ENCODE measurements at places on chromosomes 3 and 15.

GRCh38 chr3:14823393-14823792, 4.6 kb downstream of the FGD5 start:
- no peak for DNase-seq

DNA sequence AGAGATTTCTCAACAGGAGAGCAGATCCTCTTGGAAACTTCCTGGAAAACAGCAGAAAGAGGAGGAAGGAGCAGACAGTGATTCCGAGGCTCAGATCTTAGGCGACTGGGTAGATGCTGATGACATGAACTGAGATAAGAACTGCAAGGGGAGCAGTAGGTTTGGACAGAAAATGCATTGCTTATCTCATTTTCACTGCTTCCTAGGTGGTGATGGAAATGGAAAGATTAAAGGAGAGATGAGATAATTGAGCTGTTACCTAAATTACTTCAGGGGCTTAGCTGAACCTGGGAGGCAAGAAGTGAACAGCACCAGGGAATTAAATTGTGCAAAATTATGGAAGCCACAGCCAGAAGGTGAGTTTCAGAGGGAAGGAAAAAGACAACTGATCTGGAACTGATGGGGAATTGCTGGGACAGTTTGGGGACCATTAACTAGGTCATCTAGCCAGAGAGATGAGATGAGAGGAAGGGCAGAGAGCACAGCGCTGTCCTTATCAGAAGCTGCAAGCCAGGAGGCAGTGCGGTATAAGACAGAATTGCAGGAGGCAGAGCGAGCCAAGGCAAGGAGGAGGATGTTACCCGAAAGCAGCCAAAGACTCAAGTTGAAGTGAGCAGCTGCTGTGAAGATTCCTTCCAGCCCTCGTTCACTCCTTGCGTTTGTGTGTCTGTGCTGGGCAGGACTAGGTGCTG, 140.4 kb downstream of the SRGAP3 start:
- DNase-seq, result no peak

GRCh38 chr3:180911876-180912303, 580 bp upstream of the FXR1 start:
- DNase-seq, result no peak

DNA sequence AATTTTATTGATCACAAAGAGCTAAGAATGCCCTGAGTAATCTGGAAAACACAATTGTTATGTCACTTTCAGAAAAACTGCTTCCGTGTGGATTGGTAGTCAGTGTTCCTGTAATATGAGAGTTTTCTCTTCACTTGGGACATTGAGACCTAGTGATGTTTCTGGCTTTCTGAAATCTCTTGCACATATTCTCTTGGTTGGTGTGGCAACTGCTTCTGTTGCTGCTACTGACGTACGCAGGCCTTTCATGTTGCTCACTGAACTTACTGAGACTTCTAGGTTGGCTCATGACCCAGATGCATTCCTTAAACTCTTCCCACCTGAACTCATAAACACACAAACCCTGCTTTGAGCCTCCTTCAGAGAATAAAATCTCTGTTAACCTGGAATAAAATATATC, 175.0 kb upstream of the PFN2 start:
- no peak for DNase-seq

DNA sequence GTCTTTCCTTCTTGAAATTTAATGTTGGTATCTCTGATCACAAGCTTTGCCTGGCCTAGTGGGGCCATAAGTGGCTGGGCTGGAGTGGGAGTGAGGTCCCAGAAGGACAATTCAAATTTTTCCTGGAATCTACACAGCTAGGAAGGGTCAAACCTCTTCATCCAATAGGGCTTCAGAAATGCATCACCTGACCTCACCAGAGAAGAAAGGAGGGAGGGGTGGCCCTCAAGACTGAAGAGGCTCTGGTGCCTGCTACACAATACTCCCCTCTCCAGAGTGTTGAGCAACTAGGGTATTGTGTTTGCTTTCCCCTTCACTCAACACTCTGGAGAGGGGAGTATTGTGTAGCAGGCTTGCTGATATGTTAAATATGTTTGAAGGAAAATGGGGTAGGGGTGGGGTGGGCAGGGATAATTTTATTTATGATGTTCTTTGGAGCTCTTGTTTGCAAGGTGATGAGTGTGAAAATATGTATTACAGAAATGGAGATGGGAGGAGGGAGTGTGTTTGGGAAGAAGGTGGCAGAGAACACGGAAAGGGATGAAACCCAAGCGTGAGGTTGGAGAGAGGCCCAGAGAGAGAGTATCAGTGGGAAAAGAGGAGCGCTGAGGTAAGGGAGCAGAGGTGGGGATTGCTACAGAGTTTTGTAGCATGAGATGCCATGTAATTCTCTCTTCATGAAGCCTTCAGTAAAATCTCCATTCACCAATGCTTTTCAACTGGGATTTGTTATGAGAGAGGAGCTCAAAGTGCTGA, 5.7 kb upstream of the KLHL24 start:
- DNase-seq, result no peak
